ENCODE measurements at places on chromosomes 6 and 20.

DNA sequence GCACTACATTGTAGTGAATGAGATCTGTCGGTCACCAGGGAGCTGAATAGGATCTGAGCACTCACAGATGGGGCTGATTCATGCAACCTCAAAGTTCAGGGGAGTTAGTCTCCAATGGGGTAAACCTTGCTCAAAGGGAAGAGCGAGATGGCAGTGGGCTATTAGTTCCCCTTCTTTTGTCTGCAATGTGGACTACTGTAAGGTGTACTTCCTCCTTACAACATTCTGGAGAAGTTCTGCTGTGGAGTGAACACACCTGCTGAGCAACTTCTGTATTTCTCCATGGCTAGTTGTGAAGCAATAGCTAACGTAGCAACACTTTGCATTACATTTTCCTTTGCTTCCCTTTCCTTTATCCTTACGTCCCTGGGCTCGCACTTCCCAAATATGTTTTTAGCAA, 134.3 kb upstream of the B3GAT2 start:
- DNase-seq, result no peak

DNA sequence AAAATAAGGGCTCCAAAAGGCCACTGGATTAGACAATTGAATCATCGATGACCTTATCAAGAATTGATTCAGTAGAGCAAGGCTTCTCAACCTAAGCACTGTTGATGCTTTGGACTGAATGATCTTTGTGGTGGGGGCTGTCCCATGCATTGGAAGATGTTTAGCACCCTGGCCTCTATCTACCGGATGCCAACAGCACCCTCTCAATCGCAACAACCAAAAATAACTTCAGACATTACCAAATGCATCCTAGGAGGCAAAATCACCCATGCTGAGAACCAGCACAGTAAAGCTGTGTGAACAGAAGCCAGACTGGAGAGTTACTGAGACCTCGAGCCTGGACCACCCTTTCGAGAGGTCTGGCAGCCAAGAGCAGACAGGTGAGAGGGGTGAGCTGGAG, 67.5 kb downstream of the TBC1D7 start:
- no peak for DNase-seq

GRCh38 chr20:50142812-50143211, 10.7 kb downstream of the PEDS1 start:
- no peak for DNase-seq

DNA sequence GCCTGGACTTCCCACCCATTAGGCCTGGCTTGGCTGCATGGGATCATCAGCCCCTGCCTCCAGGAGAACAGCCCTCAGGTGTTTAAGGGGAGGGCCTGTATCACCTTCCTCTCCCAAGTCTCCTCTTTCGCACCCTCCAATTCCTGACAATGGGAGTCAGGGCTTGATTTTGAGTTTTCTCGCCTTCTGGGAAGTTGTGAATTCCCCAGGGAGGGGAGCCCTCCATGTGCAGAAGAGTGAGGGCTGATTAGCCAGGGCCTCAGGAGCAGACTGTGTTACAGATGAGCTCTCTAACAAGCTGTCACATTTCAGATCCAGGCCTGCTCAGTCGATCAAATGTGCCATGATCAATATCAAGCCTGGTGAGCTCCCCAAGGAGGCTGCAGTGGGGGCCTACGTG, 42.4 kb downstream of the CNBD2 start:
- no peak for DNase-seq

GRCh38 chr6:35190306-35190705, 23.4 kb upstream of the SCUBE3 start:
- no peak for DNase-seq

- no peak for DNase-seq
These were observed 30.4 kb upstream of the CD93 start for GRCh38 chr20:23116311-23117089.

GRCh38 chr20:25750220-25750764, 53.6 kb upstream of the ZNF337 start:
- no peak for DNase-seq

GRCh38 chr6:503610-504362, 112.2 kb downstream of the IRF4 start:
- DNase-seq, result no peak

DNA sequence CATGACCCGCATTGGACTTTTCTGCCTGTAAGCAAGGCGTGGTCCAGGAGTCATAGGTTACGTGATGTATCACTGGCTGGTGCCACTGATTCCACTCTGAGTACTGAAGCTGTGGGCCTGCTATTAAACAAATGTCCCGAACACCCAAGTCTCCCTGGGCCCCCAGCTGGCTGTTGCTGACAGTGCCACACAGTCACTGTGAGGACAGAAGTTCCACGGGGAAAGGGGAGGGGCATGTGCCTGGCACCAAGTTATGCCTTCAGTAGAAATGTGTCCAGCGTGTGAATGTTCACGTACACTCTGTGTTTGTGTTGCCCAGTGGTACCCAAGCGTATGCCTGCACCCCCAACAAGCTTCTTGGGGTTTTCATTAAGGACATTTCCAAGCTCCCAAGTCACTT, 171.4 kb upstream of the QKI start:
- no peak for DNase-seq

DNA sequence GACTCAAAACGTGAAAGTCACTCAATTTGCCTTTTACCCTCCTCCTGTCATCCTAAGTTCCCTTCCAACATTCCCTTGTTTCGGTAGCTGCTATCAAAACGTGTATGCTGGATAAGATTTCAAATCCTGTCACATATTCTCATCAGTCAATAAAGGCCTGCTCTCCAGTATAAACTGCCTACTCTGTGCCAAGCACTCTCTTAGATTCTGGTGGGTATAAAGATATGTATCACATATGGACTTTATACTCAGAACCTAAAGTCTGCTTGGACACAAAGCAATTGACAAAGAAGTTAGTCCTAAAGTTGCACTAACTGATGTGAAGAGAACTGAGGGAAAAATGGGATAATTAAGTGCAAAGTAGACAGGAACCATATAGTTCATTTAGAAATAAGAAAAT, 476.6 kb upstream of the MARCKS start:
- DNase-seq, result no peak

- no peak for DNase-seq
These were observed 81.5 kb downstream of the ADGRB3 start for GRCh38 chr6:68716620-68717019.

- no peak for DNase-seq
These were observed 25.0 kb upstream of the HMGCLL1 start for GRCh38 chr6:55604021-55604420.

DNA sequence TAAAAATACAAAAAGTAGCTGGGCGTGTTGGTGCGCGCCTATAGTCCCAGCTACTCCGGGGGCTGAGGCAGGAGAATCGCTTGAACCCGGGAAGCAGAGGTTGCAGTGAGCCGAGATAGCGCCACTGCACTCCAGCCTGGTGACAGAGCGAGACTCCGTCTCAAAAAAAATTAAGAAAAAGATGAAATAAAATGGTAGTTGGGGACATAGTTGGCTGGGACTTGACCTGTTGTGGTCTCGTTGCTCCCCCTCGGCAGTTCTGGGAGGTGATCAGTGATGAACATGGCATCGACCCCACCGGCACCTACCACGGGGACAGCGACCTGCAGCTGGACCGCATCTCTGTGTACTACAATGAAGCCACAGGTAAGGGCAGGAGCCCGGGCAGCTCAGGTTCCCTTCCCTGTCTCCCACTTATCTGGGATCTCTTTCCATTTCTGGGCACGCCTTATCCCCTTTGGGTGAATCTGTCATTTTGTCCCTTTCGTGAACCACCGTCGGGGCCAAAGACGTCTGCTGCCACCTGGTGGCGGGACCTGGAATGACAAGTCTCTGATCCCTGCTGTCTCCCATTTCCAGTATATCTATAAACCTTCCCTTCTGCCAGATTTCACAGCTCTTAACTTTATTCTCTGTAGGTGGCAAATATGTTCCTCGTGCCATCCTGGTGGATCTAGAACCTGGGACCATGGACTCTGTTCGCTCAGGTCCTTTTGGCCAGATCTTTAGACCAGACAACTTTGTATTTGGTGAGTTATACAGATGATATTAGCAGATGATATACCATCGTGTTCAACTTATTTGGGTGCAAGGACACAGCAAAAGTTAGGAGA, 2.3 kb downstream of the TUBB start:
- DNase-seq, result peak; percentile 80

GRCh38 chr20:59207742-59208357, 44.2 kb downstream of the ZNF831 start:
- DNase-seq, result no peak

DNA sequence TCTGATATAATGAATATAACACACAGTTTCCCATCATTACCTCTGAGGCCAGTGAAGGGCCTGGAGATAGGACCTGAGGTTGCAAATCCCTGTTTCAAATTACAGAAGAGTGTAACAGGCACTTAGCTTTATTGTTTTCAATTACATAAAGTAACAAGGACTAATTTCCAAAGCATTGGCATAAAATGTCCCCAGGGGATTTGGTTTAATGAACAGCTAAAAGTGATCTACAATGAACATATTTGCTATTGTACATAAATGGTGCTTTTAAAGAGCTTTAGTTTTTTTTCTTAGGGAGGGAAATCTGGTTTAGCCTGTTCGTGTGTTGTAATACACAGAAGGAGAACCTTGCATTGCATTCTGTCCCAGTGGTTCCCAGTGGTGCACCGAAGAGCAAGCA, 54.4 kb downstream of the HMGN3 start:
- DNase-seq, result no peak

DNA sequence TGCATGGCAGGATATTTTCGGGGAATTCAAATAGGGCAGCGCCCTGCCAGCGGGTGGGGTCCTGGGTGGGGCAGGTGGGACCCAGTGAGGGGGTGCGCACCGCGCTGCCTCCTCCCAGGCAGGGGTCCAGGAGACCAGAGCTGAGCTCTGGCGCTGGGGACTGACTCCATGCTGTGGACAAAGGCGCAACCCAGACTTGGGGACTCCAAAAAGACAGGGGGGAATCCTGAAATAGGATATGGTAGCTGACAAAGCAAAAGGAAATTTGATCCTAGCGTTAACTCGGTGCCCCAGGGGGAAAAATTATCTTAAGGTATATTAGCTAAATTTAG, 23.6 kb downstream of the TFAP2A start:
- no peak for DNase-seq

DNA sequence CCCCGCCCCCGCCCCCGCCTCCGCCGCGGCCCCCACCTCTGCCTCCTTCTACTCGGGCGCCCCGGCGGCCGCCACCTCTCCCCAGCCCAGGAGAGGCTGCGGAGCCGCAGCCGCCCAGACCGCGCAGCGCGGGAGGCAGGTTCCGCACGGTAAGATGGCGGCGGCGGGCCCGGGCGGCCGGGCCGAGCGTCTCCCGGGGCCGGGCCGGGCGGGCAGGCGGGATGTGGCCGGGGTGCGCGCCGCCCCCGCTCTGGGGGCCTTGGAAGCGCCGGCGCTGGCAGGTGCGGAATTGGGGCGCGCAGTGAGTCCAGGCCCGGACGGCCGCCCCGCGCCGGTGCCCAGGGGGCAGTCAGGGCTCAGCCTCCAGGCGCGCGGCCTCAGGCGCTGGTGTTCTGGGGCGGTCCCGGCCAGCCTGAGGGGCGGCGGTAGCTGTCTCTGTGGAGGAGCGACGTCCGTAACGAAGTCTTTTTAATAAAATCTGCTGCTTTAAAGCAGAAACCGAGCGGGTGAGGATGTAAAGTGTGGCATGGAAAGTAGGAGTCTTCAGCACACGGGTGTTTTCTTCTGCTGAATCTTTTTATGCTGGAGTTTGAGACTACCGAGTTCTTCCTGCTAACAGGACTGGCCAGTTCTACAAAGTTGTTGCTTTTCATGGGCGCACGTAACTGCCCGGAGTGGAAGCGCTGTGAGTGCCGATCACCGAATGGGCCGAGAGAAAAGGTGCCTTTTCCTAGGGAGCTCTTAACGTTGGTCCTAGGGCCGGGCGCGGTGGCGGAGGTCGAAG, at the start of gene GID8:
TSS of gene GID8 (plus strand) at position 43 of the 784 bp plus-strand sequence. CDS start 3,356 bp downstream, outside the sequence.
- peak; percentile 73 for DNase-seq

GRCh38 chr6:124163676-124164075, 360.0 kb downstream of the NKAIN2 start:
- no peak for DNase-seq

DNA sequence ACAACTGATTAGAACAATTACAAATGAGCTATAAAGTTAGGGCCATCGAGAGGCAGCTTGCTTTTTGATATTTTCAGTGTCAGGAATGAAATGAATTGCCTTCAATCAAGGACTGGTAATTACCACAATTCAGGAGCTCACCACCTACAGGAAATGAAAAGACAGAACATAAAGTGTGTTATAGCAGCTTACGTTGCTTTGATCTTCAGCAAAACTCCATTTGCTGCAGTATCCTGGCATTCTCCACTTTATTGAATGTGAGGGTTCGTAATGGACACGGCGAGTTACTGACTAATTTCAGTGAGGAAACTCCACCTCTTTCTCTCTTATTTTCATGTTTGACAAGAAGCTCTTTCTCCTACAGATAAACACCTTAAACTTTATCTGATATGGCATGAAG, 440.0 kb upstream of the HSF2 start:
- DNase-seq, result no peak

DNA sequence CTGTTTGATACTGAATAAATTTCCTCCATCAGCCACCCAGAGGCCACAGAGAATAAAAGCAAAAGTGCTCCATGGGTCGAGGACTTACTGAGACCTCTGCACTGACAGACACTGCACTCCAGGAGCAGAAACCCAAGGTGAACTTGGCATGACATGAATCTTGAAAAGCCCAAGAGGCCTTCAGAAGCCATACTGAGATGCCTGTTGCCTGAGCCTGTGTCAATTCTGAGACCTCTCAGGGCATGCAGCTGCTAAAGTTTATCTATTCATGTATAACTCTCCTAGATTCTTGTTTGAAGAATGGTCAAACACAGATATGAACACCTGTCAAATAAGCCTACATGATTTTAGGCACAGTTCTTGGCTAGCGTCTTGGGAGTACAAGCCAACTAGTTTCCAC, 145.7 kb downstream of the KIF16B start:
- no peak for DNase-seq

GRCh38 chr6:37173493-37174195, 3.7 kb downstream of the PIM1 start:
- DNase-seq, result no peak

GRCh38 chr6:24214984-24215383, 89.0 kb downstream of the NRSN1 start:
- DNase-seq, result no peak

GRCh38 chr6:84136364-84137050, 90.9 kb downstream of the CEP162 start:
- DNase-seq, result no peak

DNA sequence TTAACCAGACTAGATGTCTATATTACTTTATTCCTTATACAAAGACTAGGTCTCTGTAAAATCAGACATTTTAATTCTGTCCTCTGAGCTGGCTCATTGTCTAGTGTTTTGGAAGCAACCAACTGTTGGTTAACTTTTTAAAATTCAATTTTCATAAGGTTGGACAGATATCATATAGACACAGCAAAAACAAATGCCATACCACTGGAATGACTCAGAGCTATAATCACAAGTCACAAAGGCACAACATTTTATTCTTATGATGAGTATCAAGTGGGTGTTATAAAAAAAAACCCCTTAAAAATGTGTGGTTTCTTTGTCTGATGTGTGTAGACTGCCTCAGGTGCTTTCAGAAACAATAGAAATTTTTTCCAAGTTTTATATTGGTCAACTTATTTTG, 296.2 kb upstream of the MARCKS start:
- peak; percentile 45 for DNase-seq
